ENCODE measurements at places on chromosomes 3 and 15.

DNA sequence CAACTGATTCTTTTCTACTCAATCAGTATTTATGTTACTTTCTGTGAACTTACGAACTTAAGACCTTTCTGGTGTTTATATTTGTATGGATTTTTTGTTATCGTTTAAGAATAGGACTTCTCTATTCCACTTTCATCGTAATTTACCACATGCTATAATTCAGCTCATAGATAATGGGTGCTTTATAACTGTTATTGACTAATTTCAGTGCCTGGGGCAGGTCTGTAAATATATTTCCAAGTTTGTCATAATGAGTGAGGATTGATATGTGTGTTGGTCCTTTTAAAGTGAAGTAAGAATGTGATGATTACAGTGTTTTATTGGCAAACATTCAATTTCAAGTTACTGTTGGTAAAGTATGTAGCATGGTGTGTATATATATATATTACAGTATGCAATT is 1.8 kb upstream of the NAALADL2 start:
- no peak for DNase-seq

GRCh38 chr3:87509401-87509800 is 233.0 kb upstream of the POU1F1 start:
- no peak for DNase-seq

DNA sequence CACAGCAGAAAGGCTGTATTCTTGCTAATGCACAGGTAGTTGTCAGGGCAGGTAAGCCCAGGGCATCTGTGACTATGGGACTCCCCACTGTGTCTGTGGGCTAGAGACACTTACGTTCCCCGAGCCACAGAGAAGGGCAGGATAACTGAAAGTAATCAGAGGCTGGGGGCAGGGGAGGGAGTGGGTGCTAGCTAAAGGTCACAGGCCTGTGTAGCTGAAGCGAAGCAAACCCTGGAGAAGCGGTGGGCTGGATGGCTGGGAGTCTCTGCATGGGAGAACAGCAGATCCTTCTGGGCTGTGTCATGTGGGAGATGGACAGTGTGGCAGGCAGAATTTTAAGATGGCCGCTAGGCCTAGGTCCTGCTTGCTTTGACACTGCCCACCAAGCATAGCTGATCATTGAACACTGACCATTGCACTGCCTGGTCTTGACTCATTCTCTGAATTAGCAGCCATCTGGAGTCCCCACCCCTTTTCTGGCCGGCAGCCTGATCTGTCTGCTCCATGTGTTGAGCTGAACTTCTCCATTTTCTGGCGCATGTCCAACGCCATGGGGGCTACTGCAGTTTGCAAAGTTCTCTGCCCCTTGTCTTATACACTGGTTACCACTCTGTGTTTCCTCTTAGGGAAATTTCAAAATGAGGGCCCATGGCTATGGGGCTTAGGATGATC is 110.0 kb downstream of the DGKG start:
- no peak for DNase-seq

- DNase-seq, result no peak
Observed at GRCh38 chr3:138890555-138891187, 55.9 kb upstream of the PIK3CB start.

DNA sequence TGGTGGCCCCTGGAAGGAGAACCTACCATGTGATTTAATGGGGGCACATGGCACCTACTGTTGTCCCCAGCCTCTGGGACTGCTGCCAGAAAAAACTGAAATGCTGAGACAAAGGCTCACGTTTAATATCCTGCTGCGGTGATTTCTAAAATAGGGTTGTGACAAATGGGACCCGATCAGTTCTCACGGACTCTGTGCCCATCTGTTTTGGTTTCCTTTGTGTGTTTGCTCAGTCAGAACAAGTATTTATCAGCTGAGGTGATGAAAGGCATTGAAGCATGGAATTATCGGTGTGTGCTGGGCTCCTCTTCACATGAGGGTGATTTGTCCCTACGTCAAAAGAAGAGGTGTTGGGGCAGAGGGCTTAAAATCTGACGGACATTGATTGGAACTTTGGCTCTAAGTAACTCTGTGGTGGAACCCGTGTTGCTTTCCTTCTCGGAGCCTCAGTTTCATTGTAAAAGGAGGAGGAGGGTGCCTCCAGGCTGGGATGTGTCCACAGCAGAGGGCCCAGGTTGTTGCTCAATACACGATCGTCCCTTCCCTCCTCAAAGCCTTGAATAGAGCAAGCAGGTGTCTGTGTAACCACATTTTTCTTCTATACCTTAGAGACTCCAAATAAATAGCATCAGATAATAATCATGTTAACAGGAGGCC is 283.3 kb upstream of the RGMA start:
- DNase-seq, result no peak

DNA sequence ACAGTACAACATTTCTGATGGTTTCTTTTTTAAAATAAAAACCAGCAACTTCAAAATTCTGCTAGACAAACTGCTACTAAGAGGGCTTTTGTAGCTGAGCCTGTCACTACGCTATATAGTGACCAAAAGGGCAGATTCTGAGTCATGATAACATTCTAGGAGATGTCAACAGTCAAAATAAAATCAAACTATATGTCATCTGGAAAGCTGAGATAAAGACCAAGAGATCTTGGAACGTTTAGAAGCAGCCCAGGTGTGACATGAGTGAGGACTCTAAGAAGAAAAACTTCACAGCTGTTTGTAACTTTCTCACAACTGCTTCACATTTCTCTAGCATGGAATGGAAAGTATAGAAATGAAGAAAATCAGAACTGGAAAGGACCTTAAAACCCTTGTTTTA is 84.6 kb downstream of the FILIP1L start:
- DNase-seq, result no peak

DNA sequence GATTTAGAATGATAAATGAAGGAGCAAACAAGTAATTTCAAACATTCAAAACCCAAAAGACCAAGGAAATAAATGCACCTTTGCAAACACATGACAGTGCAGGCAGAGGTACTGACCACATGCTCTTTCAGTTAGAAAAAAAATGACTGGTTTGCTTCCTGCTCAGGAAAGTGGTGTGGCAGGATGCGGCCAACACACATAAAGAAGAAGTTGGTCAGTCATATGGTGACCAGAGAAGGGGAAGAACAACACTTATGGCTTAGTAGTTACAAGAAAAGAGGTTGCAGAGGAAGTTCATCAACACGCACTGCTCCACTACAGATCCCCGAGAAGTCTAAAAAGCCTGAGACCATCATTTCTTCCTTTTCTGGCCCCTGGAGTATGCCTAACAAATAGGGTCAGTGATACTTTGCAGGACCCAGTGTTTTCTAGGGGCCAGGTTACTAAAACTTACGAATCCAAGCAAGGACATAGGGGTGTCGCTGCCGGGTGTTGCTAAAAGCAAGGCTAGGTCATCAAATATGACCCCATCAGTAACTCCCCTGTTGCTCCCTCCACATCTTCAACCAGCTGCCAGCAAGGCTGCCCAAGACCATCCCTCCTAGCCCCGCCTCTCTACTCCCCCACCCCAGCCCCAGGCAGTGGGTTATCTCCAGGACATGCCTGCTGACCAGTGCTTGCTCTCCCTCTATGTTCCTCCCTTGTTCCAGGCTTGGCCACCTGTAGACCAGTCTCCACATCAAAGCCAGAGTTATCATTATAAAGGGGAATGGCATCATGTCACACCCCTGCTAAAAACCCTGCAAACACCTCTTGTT is 11.2 kb downstream of the ATP8B4 start:
- DNase-seq, result no peak

DNA sequence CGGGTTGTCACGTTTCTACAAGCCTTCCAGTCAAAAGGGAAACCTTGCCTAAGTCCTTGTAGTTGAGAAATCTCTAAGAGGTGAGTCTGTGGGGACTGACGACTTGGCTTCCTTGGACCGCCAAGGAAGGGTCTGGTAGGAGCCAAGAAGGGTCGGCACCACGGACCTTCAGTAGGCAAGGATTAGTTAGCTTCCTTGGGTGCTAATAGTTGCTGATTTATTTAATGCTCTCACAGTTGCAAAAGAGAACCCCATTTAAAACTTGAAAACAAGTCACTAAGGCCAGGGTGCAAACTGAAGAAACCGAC is 361 bp upstream of the LCMT2 start:
- DNase-seq, result no peak

DNA sequence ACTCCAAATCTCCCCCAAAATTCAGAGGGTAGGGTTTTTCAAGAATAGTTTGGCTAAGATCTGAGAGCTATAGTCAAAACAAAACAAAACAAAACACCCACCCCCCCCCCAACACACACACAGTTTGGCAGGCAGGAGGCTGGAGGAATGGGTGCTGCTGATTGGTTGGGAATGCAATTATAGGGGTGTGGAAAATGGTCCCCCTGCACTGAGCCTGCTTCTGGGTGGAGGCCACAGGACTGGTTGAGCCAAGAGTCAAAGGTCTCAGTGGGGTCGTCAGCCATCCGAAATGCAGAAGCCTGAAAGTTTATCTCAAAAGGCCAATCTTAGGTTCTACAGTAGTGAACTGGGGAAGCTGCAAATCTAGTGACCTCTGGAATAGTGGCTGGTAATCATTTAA is 2.5 kb upstream of the HACD2 start:
- no peak for DNase-seq
